ENCODE measurements at places on chromosomes 13 and 19. TPM values are rescaled to one million over a fixed set of nuclear protein-coding genes. Genes with fewer than 3 reads are reported as not detected.
A peak's percentile ranks its signal among the peaks of the same experiment; 100 is the strongest.

Gene GJB2
- 0.20 TPM for total RNA-seq

Gene SBNO2
- 37.4 TPM for total RNA-seq

Gene PRR19
- 7.2 TPM for total RNA-seq

Gene FGF9
- not detected for total RNA-seq

Gene CD79A
- not detected for total RNA-seq

Gene PLK5
- 1.2 TPM for total RNA-seq

DNA sequence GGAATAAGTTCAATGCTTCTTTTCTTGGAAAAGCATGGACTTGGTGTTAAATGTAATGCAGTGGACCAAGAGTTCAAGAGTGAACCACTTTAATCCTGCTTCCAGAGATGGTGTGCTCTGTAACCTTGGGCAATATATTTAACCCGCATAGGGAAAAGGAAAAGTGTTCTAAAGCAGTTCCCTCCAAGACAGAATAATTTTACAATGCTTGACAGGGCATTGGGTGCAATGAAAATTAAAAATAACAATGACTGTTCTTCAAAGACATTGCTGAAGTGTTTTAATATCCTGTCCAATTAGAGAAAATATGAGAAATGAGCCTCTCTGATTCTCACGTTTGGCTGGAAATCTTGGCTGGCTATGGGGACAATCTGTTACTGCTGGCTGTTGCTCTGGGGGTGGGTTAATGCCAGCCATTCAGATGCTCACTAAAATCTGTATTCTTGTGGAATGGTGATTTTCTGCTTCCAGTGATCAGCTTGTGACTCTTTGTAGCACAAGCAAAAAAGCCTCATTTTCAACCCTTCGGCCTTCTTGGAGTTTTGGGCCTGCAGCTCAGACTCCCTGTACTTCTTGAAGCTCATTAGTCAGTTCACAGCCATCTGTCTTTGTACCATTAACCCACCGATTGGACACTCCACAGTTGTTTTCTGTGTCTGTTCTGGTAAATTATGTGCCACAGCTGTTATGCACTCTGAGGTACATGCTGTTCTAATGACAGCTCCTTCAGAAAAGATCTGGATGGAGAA lies 310.6 kb downstream of the LMO7 start:
- DNase-seq: no peak

DNA sequence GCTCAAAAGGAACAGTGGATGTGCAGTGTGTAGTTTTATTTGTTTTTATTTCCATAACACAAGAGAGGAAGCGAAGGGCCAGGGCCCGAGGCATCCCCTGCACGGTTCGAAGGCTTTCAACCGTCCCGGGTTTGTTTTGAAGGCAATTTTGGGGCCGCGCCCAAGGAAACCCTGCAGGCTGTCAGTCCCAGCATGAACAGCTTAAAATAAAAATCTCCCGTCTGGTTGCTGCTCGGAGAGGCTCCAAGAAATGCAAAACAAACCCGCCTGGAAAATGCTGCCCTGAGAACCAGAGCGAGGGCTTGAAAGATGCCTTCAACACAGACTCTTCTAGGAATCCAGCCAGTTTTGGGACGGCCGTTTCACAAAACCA lies 16.0 kb downstream of the LSM4 start:
- DNase-seq: no peak

DNA sequence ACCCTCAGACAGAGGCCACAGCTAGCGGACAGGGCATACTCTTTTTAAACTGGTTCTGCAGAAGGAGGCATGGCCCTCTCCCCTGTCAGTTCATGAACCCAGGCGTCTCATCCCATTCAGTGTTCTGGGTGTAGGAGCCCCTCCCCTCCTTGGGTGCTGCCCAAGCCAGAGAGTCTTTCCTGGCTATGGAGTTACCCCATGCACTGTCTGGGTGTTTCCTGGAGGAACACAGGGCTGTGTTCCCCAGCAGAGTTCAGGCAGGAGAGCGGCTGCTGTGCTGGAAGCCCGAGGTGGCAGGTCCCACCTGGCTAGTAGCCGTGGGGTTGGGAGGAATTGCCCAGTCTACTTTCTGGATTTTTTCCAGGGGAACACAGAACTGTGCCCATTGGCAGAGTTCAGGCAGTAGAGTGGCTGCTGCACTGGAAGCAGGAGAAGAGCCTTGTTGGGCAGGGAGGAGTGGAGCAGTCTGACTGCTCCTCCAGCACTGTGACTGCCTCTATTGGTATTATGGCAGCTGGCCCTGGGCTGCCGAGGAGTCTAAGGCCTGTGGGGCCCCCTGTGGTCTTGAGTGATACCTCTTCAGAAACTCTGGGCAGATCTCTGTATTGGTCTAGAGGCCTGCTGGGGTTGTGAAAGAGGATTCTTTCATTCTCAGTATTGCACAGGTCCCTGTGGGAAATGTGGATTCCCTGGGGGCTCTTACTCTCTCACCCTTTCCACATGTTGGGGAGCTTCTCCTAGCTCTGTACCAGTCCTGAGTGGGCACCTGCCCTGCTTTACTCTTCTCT lies 168.3 kb downstream of the PCDH20 start:
- DNase-seq: no peak

DNA sequence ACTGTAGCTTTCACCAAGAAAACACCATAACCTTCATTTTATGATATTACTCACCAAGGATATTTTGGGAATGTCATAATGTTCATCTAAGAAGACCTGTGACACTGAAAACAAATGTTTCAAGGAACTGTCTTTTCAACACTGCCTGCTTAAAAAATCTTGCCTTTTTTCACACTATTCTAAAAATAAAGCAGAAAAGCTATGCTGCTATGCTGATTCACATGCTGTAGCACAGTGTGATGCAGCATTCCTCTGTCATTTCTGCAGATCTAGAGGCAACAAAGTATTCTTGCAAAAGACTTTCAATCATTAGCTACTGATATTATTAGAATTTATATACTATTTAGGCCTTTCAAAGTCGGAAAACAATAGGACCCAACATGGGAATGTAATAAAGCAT lies 525.7 kb downstream of the UQCRFS1 start:
- DNase-seq: no peak

GRCh38 chr19:15181394-15181793 lies 19.4 kb downstream of the NOTCH3 start:
- DNase-seq: no peak

GRCh38 chr19:43798546-43799409 lies 3.5 kb downstream of the LYPD5 start:
- no peak for DNase-seq

GRCh38 chr13:95386370-95386769 lies 85.1 kb upstream of the ABCC4 start:
- no peak for DNase-seq

DNA sequence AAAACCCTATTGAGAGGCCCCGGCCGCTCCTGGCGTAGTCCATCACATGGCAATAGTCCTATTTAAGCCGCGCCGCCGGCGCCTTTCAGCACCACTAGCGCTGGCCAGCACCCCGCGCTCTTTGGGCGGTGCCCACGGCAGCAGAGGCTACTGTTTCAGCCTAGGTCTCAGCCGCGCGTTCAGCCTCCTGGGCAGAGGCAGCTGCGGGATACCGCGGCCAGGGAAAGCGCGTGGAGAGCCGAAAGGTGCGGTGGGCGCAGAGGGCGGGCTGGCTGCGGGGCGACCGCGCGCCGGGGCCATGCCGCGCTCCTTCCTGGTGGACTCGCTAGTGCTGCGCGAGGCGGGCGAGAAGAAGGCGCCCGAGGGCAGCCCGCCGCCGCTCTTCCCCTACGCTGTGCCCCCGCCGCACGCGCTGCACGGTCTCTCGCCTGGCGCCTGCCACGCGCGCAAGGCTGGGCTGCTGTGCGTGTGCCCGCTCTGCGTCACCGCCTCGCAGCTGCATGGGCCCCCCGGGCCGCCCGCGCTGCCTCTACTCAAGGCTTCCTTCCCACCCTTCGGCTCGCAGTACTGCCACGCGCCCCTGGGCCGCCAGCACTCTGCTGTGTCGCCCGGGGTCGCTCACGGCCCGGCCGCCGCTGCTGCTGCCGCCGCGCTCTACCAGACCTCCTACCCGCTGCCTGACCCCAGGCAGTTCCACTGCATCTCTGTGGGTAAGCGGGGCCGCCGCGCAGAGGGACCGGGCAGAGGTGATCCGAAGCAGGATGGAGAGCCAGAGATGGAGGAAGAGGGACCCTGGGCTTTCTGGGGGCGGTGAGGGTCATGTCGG lies at the start of gene GSX1:
GSX1 (plus strand) TSS at position 91 of the 826 bp plus-strand sequence; CDS start at position 299, 208 bp downstream.
- DNase-seq: peak; percentile 87

- no peak for DNase-seq
Observed at GRCh38 chr19:19451429-19452242, 46.2 kb downstream of the GATAD2A start.

DNA sequence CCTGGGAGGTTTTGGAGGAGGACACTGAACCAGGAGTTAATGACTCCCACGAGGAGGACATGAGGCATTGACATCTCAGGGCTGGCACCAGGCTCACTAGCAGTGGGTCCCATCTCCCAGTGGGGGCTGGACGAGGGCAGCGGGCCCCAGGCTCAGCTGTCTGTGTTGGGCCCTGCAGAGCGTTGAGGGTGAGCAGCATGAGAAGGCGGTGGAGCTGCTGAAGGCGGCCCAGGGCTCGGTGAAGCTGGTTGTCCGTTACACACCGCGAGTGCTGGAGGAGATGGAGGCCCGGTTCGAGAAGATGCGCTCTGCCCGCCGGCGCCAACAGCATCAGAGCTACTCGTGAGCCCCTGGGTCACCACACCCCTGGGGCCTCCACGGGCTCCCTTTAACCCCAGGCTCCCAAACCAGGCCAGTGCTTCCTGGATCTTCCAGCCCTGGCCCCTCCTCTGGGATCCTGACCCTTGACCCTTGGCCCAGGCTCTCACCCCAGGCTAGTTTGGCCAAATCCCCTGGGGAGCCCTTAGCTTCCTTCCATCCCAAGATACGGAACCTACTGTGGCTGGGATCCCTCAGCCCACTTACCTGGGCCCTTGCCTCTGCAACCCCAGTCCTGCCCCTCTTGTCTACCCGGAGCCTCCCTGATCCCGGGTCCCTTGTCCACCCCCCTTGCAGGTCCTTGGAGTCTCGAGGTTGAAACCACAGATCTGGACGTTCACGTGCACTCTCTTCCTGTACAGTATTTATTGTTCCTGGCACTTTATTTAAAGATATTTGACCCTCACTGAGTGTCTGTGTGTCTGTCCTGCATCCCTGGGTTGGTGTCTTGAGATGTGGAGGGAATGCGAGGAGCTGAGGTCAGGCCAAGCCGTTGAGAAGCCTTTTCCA lies 1.0 kb downstream of the C19orf73 start:
- DNase-seq: no peak

Data from H1 (cell line).